ENCODE measurements at places on chromosomes 2 and 18. TPM values are rescaled to one million over a fixed set of nuclear protein-coding genes. Genes with fewer than 3 reads are reported as not detected.

GRCh38 chr2:71950256-71951082, 197.2 kb downstream of the CYP26B1 start:
- DNase-seq: no peak

GRCh38 chr2:136108463-136108862, 9.5 kb downstream of the CXCR4 start:
- no peak for DNase-seq

- peak; percentile 55 for DNase-seq
Observed at GRCh38 chr2:197803033-197803444, 1.4 kb upstream of the PLCL1 start.

DNA sequence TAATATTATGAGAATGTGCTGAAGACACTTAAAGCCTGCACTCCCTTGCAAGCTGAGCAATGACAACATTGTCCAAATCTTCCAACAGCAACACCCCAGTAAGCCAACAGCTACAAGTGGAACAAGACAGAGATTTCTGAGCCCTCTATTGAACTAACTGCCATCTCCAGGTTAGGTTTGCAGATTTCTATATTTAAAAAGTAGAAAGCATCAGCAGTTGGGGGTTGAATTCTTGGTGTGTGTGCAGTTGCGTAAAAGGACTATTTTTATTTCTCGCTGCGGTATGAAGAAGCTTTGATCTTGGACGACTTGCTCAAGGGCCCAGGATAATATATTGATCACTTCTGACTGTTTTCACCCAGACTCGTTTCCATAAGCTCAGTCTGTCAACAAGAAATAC, 106.2 kb upstream of the ZFP36L2 start:
- DNase-seq: no peak

DNA sequence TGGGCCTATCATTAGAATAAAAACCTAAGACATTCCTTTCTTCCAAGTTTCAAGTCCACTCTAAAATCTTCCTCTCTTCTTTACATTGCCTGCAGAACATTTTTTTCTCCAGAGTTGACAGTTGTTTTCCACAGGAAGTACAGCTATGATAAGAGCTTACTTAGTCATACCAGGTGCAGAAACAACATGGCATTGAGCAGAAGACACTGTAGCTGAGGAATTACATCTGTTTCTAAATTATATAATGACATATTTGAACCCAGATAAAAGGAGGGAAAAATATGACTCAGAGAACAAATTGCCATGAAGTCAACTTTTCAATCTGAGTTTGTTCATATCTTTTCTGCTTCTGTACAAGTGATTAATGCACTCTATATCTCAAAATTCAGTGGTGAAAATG, 30.2 kb downstream of the CMPK2 start:
- DNase-seq: no peak

- no peak for DNase-seq
Observed at GRCh38 chr2:73979686-73980085, 5.0 kb upstream of the TET3 start.

The DNAJC5G gene
- polyA plus RNA-seq: 2.6 TPM

The UGT1A3 gene
- 0.14 TPM for polyA plus RNA-seq

The ID2 gene
- 284 TPM for polyA plus RNA-seq

All from renal pelvis (tissue), 12 donors.